ENCODE measurements at places on chromosomes 2 and 18.

- DNase-seq: no peak
These were observed 134.2 kb upstream of the HNRNPA3 start for GRCh38 chr2:177078416-177078815.

DNA sequence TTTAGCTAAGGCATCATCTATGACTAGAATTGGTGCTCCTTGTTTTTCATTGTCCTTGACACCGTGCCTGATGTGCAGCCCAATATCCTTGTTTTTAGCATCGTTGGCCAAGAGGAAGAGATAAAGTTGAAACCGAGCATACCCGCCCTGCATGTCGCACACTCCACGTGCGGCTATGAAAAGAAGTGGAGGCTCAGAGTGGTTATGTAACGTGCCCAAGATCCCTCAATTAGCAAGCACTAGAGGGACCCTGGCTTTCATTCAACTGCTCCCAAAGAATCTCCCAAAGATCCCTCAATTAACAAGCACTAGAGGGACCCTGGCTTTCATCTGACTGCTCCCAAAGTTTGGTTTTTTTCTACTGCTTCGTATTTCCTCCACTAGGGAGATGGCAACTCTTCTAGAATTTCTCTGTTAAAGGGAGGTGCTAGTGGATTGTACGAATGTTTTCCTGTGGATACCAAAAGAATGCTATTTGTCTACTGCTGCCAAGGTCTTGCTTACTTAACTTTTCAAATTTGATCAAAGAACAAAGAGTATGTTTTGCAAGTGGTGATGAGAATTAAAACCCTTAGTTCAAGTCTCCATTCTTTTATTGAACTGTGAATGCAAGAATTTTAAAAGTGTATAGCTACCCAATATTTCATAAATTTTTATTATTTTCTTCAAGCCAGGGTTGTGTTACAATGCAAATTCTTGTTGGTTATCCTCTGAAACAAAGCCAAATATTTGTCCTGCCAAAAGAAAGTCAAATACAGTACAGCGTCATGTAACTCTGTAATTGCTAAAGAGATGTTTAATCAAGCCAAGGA, 92.1 kb downstream of the AOX1 start:
- no peak for DNase-seq

DNA sequence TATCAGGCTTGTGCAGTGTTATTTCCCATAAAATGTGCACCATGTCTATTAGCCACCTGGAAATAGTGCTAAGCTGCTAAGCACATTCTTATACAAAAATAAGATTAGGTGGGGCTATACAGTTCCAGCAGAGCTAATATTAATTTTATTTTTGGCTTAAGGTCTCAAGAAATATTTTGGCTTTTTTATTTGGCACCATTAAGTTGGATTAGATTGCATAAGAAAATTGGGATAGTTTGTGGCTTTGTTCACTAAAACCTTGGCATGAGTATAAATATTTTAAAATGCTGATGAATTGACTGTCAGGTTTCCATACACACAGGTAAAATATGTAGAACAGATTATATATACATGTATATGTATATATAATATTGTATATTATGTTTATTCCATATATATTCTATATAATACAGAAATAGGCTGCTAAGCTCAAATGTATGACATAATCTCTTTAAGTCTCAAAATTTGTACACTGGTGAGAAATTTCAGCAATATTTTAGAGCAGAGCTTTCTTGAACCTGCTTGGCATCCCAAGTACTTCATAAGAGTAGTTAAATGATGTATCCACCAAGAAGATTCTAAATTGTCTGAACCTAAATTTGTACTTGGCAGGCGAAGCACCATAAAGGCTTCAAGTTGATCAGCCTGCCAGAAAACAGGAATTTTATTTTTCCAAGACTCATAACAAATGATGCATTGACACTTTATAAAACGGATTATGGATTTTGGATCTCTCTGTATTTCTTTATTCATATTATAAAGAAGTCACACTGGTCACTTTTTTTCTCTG, 32.6 kb downstream of the CCDC102B start:
- DNase-seq: no peak

DNA sequence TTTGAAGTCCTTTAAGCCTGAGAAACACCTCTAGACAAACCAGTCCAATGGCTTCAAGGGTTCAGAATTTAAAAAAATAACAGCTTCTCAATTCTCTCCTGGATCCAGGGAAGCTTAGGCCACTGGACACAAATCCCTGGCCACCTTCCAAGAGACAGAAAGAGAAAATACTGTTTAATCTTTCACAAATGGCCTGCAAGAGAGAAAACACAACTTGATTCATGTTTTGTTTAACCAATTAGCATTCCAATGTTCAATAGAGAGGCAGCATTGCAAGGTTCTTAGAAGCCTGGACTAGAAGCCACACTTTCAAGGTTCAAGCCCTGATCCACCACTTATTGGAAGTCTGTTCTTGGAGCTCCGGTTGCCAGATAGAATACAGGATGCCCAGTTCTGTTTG, 109.0 kb upstream of the PARD3B start:
- no peak for DNase-seq

DNA sequence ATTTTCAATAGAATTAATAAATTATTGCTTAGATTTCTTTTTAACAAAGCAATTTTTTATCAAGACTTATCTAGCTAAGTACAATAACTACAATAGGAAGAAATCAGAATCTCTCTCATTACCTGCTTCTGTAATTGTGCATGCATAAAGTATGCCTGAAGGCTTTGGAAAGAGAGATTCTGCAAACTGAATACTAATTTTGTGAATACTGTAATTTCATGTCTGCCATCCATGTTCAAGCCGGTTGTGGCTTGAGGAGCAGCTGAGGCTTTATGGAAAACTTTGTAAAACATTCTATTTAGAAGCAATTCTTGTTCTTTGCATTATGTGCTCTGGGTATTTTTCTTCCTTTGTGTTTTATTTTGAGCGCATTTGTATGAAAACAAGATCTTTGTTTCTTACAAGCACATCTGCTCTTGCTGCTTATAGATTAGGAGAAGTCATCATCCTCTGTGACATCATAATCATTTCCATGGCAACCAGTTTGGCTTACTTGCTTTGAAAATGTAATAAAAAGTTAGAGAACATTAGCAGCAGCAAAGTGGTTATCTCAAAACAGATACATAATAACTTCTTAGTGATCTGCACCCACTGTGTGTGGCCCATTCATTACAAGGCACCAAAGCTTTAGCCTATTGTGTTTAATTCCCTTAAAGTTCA, 16.0 kb upstream of the IKZF2 start:
- DNase-seq: no peak

- no peak for DNase-seq
These were observed 332.2 kb downstream of the DYSF start for GRCh38 chr2:71785516-71785981.

- no peak for DNase-seq
These were observed 63.9 kb downstream of the COMMD1 start for GRCh38 chr2:61969376-61969775.
